Dermis blood vessel endothelial cell (primary cell): ENCODE measurements at places on chromosomes 1 and 21.

- peak; percentile 95 for DNase-seq
Measured at GRCh38 chr1:206575165-206575893, 36.9 kb downstream of the EIF2D start.

- DNase-seq: no peak
Measured at GRCh38 chr1:200886594-200886993, 8.1 kb upstream of the INAVA start.

DNA sequence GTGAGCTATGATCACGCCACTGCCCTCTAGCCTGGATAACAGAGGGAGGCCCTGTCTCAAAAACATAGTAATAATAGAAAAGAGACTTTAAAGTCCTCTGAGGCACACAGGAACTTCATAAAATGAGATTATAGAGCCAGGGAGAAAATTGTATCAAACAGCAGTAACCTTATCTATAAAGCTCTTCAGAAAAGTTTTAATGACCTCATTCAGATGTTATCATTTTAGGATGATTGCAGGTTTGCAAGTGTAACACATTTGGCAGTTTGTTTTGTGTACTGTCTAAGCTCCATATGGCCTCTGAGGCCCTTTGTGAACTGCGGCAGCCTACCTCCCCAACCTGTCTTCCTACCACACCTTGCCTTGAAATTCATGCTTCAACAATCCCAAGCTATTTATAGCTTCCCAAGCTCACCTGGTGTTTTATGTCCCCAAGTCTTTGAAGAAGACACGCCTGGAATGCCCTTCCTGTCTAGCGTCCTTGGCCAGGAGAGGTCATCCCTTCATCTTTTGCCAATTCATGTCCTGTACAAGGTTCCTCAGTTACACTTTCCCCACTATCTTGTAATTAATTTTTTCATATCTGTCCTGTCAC lies 8.5 kb upstream of the AKNAD1 start:
- no peak for DNase-seq

DNA sequence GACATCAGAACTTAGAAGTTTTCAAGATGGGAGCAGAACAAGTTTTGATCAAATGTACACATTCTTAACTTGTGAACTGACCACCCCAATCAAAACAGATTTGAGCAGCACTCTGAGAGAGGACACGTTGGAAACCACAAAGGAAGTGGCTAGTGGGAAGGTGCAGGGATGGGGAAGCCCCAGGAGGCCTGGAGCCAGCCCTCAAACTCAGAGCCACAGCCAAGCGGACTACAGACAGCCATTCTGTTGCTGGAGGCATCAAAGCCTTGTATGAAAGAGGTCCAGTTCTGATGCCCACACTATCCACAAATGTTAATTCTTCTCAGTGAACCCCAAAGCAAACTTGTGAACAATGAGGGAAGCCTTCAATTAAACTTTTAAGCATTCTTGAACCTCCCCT lies 143.6 kb upstream of the RAB4A start:
- no peak for DNase-seq

DNA sequence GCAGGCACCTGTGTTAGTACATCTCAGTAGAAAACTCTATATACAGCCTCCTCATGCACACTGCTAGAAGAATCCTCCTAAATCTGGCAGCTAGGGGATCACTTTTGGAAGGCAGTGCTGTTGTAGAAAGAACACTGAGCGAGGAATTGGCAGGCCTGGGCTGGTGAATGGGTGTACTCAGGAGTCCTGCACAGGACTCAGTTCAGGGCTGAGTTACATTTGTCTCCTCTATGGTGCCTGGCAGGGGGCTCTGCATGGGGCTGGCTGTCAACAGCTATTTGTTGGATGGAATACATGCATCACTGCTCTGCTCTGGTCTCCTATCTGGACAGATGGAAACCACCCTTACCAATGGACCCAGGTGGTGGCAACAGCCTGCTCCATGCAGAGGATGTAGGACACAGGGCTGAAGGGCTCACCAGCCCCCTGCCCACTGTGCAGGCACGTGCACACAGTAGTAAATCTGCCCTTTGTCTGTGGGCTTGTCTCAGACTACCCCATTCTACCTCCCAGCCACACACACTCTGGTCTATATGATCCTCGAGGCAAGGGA lies 74.2 kb downstream of the LRIG2 start:
- DNase-seq: no peak

- peak; percentile 76 for DNase-seq
Measured at GRCh38 chr1:156656806-156657740, 15.2 kb downstream of the BCAN start.

- no peak for DNase-seq
Measured at GRCh38 chr1:203478231-203478630, 2.6 kb downstream of the PRELP start.

GRCh38 chr1:222896630-222897526 lies 82.0 kb downstream of the DISP1 start:
- DNase-seq: no peak

GRCh38 chr1:239717097-239717917 lies 330.9 kb downstream of the CHRM3 start:
- no peak for DNase-seq

DNA sequence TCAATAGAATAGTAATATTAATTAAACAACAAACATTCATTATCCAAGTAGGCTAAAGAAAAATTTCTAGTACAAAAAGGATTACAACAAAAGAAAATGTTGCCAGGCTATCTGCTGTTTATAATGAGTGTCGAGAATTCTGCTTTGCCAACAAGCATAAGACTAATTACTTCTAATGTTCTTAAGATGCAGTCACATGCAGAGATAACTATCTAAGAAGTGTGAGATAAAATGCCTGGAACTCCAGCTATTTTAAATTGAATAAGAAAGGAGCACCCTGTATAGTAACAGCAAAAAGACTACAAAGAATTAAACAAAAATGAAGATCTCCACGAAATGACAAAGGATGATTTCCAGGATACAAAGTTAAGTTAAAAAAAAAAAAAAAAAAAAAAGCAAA lies 59.9 kb downstream of the APP start:
- no peak for DNase-seq

DNA sequence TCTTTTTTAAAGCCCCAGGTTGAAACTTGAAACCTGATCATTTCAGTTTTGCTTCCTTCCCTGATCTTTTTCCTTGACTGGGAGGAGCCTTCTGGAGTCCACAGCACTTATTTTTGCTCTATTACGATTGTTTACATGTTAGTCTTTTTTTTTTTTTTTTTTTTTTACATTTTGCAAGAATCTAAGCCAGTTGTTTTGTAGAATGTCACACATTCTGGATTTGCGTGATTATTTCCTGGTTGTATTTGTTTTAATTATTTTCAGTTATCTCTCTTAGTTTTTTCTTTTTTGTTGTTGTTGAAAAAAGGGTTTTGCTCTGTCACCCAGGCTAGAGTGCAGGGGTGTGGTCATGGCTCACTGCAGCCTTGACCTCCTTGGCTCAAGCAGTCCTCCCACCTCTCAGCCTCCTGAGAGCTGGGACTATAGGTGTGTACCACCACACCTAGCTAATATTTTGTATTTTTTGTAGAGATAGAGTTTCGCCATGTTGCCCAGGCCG lies 32.8 kb downstream of the OSBPL9 start:
- no peak for DNase-seq

GRCh38 chr1:108179018-108179417 lies 21.1 kb downstream of the SLC25A24 start:
- DNase-seq: no peak

GRCh38 chr1:91569411-91570119 lies 68.9 kb downstream of the CDC7 start:
- DNase-seq: peak; percentile 70

DNA sequence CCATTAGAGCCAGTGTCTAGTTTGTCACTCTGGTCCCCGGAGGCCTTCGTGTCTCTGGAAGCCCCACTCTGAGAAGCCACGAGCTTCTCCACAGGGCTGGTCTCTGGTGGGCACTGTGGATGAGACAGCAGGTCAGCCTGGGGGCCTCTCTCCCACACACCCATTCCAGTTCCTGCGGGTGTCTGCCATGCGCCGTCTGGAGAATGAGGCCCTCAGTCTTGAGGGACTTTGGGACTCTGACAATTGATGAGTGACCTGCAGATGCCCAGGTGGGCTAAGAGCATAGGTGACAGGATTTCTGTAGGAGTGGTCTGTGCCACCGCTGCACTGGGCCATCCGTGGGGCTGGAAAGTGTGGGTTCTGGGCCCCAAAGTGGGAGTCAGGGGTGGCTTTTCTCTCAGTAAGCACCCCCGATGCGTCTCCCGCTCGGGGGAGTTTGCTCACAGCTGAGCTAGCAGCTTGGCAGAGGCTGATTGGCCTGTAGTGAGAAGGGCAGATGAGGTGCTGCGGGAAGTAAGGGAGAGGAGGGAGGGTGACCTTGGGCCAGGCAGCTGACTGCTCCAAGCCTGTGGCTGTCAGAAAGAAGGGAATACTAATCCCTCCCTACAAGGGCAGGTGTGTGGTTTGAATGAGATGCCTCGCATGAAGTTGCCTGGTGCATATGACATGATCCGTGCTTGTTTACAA lies 26.4 kb downstream of the LHX4 start:
- no peak for DNase-seq

DNA sequence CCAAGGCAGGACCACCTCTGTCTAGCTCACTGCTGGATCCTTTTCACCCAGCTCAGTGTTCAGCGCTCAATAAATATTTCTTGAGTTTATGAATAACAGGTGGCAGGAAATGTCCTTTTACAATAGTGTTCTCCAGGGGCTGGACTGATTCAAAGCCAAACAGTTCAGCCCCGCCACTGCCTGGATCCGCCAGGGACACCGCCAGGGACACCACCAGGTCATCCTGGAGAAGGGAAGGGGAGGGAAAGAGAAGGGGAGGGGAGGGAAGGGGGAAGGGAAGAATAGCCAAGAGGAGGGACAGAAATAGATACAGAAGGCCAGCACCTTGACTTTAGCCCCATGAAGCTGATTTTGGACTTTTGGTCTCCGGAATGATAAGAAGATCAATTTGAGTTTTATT lies 255.6 kb downstream of the GRIK3 start:
- no peak for DNase-seq
